Left kidney (tissue), 8 donors: ENCODE measurements at places on chromosomes 11 and 22. TPM values are rescaled to one million over a fixed set of nuclear protein-coding genes. Genes with fewer than 3 reads are reported as not detected.

- no peak for DNase-seq
These were observed 10.5 kb downstream of the NUCB2 start for GRCh38 chr11:17287058-17287457.

FADD gene
- 13.8 TPM for polyA plus RNA-seq

GRCh38 chr11:36257351-36257750 is 31.9 kb downstream of the COMMD9 start:
- no peak for DNase-seq

USP2 gene
- polyA plus RNA-seq: 10.4 TPM

LGR4 gene
- 152 TPM for polyA plus RNA-seq

GRCh38 chr11:43689167-43689566 is 8.6 kb downstream of the HSD17B12 start:
- DNase-seq: no peak

KCTD14 gene
- 14.1 TPM for polyA plus RNA-seq

OR52N4 gene
- polyA plus RNA-seq: not detected

DNA sequence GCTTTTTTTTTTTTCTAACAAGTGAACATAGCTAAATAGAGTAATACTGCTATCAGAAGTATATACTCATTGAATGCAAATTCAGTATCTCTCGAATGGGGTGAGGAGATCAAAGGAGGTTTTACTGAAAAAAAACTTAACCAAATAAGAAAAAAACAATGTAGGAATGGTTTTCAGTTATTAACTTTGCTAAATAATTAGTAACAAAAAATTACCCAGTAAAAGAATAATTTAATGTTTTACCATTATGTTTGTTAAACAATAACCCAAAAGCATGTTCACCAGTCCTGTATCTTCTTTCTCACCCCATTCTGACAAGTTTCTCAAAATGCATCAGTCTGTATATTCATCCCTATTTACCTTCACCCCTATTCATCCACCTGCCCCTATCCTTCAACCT is 22.6 kb upstream of the CTSC start:
- DNase-seq: no peak

DNA sequence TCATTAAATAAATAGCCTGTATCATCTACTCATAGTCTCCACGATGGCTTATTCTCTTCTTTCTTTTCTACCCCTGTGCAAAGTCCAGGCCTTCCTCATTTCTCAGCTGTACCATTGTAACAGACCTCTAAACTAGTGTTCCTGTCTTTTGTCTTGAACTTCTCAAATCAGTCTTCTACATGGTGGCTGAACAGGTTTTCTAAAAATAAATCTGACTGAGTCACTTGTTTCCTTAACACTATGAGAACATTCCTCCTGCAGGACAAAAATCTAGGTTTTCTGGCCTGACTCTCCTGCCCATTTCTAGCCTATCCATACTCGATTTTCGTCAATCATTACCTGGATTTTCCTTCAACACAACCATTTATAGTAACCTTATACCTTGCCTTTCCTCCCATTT is 1080.8 kb upstream of the TENM4 start:
- no peak for DNase-seq
